ENCODE measurements at places on chromosomes 3 and 15. TPM values are rescaled to one million over a fixed set of nuclear protein-coding genes. Genes with fewer than 3 reads are reported as not detected.

GRCh38 chr3:158368271-158368670, 202.7 kb upstream of the MLF1 start:
- no peak overlapping the region for H3K4me3 ChIP-seq
- H3K36me3 ChIP-seq: no peaks in the 10 kb centered on the region
- no peaks in the 10 kb centered on the region for H3K4me1 ChIP-seq
- no peak for DNase-seq
- no peak overlapping the region for H3K27ac ChIP-seq
- no peaks in the 10 kb centered on the region for H3K27me3 ChIP-seq

DNA sequence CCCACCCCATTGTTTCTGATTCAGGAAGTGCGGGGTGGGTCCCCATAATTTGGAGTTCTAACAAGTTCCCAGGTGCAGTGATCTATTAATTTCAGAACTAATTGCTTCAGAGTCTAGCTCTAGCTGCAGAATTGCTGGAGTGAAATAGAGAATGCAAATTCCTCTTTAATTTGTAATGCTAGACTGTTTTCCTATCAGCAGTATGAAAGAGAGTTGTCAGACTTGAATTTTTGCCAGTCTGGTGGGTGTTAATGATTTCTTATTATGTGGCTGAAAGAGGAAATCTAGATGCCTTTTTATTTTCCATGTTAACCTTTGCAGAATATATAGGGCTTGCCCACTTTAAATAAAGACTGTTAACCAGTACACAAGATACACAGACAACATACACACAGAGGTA, 23.7 kb downstream of the APH1B start:
- no peak overlapping the region for H3K4me3 ChIP-seq
- H3K36me3 ChIP-seq: peaks cover 9% of the 10 kb centered on the region
- DNase-seq: no peak

- no peak overlapping the region for H3K4me3 ChIP-seq
- no peak for DNase-seq
- peaks cover 16% of the 10 kb centered on the region for H3K36me3 ChIP-seq
- no peaks in the 10 kb centered on the region for H3K27me3 ChIP-seq
Observed at GRCh38 chr3:197256836-197257444, 41.5 kb downstream of the DLG1 start.

GRCh38 chr3:190064659-190065058, 56.0 kb downstream of the P3H2 start:
- H3K36me3 ChIP-seq: no peaks in the 10 kb centered on the region
- no peaks in the 10 kb centered on the region for H3K4me1 ChIP-seq
- H3K27me3 ChIP-seq: peaks cover 4% of the 10 kb centered on the region
- H3K4me3 ChIP-seq: no peak overlapping the region
- H3K27ac ChIP-seq: no peak overlapping the region
- DNase-seq: no peak

GRCh38 chr3:73827204-73827603, 202.5 kb upstream of the PDZRN3 start:
- no peaks in the 10 kb centered on the region for H3K36me3 ChIP-seq
- no peaks in the 10 kb centered on the region for H3K4me1 ChIP-seq
- no peak overlapping the region for H3K27ac ChIP-seq
- H3K27me3 ChIP-seq: no peaks in the 10 kb centered on the region
- no peak overlapping the region for H3K4me3 ChIP-seq

- H3K4me3 ChIP-seq: no peak overlapping the region
- no peaks in the 10 kb centered on the region for H3K4me1 ChIP-seq
- DNase-seq: no peak
- no peaks in the 10 kb centered on the region for H3K27me3 ChIP-seq
Observed at GRCh38 chr3:312160-312733, 115.7 kb downstream of the CHL1 start.

DNA sequence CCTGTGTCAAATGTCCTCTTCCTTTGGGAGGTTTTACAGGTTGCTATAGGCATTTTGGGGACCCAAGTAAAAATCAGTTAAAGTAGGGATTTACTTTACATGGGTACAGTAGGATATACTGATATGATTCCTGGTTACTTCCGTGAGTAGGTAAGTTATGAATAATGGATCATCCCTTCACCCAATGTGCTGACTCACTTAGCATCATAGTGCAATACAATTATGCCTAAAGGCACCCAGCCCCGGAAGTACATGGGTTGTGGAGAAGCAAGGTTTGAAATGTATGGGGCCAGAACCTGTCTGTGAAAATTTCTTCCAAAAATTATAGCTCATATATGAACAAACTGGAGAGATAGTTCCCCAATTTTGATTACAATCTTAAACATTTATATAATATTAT, 64.0 kb downstream of the GLB1 start:
- H3K27ac ChIP-seq: no peak overlapping the region
- H3K4me3 ChIP-seq: no peak overlapping the region
- no peak for DNase-seq
- H3K36me3 ChIP-seq: peaks cover 71% of the 10 kb centered on the region
- H3K27me3 ChIP-seq: no peaks in the 10 kb centered on the region

DNA sequence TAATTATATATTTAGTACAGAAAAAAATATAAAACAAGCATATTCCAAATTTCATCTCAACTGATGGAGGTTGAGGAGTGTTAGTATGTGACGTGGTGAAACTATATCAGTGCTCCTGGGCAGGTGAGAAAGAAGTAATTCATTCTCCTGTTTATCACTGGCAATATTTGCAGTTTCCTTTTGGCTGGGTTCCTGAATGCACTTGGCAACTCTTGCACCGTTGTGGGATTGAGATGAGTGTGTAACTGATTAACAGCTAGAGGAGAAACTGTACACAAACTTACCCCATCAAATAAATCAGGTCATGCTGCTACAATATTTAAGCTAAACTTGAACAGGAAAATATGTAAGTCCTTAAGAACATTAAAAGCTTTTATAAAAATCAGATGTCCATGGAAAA, 2.1 kb upstream of the ATP13A4 start:
- H3K27me3 ChIP-seq: no peaks in the 10 kb centered on the region
- H3K36me3 ChIP-seq: no peaks in the 10 kb centered on the region
- peaks cover 1% of the 10 kb centered on the region for H3K4me1 ChIP-seq

- no peak overlapping the region for H3K4me3 ChIP-seq
- no peaks in the 10 kb centered on the region for H3K27me3 ChIP-seq
- H3K4me1 ChIP-seq: peaks cover 57% of the 10 kb centered on the region
- DNase-seq: no peak
- H3K36me3 ChIP-seq: peaks cover 84% of the 10 kb centered on the region
- peak overlapping the region; percentile 9 for H3K27ac ChIP-seq
Observed at GRCh38 chr3:71041371-71041770, 542.2 kb downstream of the FOXP1 start.

- peaks cover 5% of the 10 kb centered on the region for H3K27me3 ChIP-seq
- no peak for DNase-seq
- no peaks in the 10 kb centered on the region for H3K36me3 ChIP-seq
- H3K4me3 ChIP-seq: no peak overlapping the region
Observed at GRCh38 chr3:17972959-17973906, 230.8 kb upstream of the TBC1D5 start.

DNA sequence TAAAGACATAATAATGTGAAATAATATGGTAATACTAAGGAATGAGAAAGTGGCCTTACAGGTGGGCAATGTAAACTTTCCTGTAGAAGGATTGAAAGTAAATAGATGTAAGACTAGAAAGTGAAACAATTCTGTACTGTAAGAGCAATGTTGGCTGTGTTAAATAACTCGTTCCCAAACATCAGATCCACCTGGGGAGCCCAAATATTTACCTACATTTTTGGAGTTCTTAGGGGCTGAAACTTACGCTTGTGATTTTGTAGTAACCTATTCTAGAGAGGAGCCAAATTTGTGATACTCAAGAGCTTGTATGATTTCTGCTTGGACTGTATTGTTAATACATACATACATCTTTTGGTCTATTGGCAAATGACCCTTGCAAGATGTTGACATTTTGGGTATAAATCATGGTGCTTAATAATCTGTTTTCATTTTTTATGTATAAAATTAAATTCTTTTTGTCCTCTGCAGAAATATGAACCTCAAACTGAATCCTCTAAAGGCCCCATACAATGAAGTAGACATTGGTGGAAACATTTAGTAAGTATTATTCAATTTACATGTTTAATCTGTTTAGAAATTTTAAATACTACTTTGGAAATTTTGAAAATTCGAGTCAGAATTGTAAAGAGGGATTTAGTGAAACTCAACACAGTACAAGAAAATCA, 8.5 kb upstream of the CHD2 start:
- no peak overlapping the region for H3K27ac ChIP-seq
- H3K4me3 ChIP-seq: peak overlapping the region; percentile 66
- DNase-seq: no peak
- peaks cover 85% of the 10 kb centered on the region for H3K36me3 ChIP-seq

DNA sequence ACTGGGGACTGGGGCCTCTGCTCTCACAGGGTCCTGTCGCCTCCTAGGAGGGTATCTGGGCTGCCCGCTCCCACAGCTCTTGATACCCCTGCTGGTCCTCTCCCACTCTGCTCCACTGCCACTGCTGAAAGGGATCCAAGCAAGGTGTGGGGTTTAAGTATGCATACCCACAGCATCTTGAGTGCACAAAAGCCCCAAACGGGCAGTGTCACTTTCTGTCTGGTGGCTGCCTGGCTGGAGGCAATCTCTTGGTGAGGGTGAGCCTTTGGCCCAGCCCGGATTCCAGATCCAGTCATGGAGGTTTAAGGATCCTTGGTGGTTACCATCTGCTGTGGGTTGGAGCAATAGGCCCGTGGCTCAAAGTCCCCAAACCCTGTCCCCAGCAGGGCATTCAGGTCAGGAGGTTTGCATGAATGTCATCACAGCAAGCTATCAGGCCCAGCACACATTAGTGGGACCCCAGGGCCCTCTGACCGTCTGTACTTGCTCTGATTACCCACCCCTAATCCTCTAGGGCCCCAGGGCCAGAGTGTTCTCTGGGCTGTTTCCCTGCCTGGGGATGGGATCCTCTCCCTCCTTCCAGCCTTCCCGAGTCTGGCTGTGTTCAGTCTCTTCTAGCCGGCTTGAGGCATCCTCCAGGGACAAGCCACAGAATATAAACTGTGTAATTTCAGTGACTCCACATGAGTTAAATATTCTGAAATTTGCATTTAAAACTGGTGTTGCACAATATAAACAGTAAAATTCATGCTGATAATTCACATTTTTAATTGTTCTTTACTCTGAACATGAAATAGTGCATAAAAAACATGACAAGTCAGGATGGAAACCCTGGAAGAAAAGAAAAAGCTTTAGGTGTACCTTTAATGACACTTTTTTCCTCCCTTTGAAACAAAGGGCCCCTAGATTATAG, 4.9 kb upstream of the TJP1 start:
- no peak overlapping the region for H3K27ac ChIP-seq
- H3K36me3 ChIP-seq: peaks cover 5% of the 10 kb centered on the region
- peaks cover 61% of the 10 kb centered on the region for H3K27me3 ChIP-seq
- no peak overlapping the region for H3K4me3 ChIP-seq
- H3K4me1 ChIP-seq: peaks cover 8% of the 10 kb centered on the region
- no peak for DNase-seq

GRCh38 chr3:140552898-140553297, 125.0 kb upstream of the TRIM42 start:
- no peak overlapping the region for H3K4me3 ChIP-seq
- DNase-seq: no peak
- no peaks in the 10 kb centered on the region for H3K27me3 ChIP-seq
- no peaks in the 10 kb centered on the region for H3K4me1 ChIP-seq
- H3K27ac ChIP-seq: no peak overlapping the region

DNA sequence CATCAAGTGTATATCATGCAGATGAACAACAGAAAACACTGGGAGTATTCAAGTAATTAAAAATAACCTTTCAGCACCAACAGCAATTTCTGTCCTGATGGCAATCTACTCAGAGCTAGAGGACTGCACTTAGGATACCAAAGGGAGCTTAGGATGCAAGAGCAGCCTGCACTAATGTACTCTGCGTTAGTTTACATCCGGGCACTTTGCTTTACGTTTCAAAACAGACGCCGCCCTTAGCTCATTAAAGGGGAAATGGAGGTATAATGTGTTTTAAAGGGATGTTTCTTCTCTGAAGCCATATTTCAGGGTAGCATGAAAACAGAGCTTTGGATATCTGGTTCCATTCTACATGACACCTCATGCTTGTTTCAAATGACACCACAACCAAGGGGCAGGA, 14.0 kb upstream of the B3GNT5 start:
- H3K36me3 ChIP-seq: peaks cover 15% of the 10 kb centered on the region
- DNase-seq: no peak
- peaks cover under 1% of the 10 kb centered on the region for H3K4me1 ChIP-seq
- no peaks in the 10 kb centered on the region for H3K27me3 ChIP-seq
- no peak overlapping the region for H3K4me3 ChIP-seq

- peaks cover 43% of the 10 kb centered on the region for H3K36me3 ChIP-seq
- no peak overlapping the region for H3K27ac ChIP-seq
- H3K4me1 ChIP-seq: peaks cover 54% of the 10 kb centered on the region
- no peak for DNase-seq
- no peak overlapping the region for H3K4me3 ChIP-seq
- no peaks in the 10 kb centered on the region for H3K27me3 ChIP-seq
Observed at GRCh38 chr15:92098869-92099268, 245.4 kb downstream of the SLCO3A1 start.

- DNase-seq: no peak
- H3K4me3 ChIP-seq: no peak overlapping the region
- H3K27ac ChIP-seq: no peak overlapping the region
Observed at GRCh38 chr3:105459566-105460290, 93.0 kb downstream of the ALCAM start.

DNA sequence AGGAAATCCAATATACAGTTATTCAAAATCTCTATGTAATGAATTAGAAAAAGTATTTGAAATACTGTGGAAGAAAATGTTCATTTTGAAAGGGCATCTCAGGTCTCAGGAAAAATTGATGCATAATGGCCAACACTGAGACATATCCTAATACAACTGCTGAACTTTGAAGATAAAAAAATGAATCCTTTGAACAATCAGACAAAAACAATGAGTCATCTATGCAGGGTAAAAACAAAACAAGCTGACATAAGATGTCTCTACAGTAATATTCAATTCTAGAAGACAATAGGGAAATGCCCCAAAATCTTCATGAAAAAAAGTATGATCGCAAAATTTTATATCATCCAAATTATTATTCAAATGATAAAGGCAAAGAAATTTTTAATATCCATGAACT, 34.0 kb upstream of the ZNF280D start:
- H3K4me3 ChIP-seq: no peak overlapping the region
- no peaks in the 10 kb centered on the region for H3K27me3 ChIP-seq
- H3K36me3 ChIP-seq: no peaks in the 10 kb centered on the region

Gene CPOX
- total RNA-seq: 50.4 TPM

Gene CGNL1
- total RNA-seq: not detected

Gene ANKRD63
- total RNA-seq: 0.41 TPM

Gene PDZRN3
- not detected for total RNA-seq

Gene STIMATE
- total RNA-seq: 17.6 TPM

Gene EOMES
- total RNA-seq: 5.6 TPM

Gene RBMS3
- 5.3 TPM for total RNA-seq

Gene SLC22A14
- total RNA-seq: not detected

Gene ZMYND10
- 1.8 TPM for total RNA-seq

Gene REC114
- total RNA-seq: not detected

Gene ZPLD1
- not detected for total RNA-seq

Gene MESP2
- total RNA-seq: 0.41 TPM

Data from activated T-helper 2 cell treated with anti-CD3 and anti-CD28 coated beads, Interferon-gamma antibody, Interleukin-2, Interleukin-4, amounts not matched to agents 10 μg/mL and 5 μg/mL and 100 μg/mL, durations not matched to agents 14 hours and 24 hours and 36 hours (primary cell).